ENCODE measurements at places on chromosomes 3 and 15.

DNA sequence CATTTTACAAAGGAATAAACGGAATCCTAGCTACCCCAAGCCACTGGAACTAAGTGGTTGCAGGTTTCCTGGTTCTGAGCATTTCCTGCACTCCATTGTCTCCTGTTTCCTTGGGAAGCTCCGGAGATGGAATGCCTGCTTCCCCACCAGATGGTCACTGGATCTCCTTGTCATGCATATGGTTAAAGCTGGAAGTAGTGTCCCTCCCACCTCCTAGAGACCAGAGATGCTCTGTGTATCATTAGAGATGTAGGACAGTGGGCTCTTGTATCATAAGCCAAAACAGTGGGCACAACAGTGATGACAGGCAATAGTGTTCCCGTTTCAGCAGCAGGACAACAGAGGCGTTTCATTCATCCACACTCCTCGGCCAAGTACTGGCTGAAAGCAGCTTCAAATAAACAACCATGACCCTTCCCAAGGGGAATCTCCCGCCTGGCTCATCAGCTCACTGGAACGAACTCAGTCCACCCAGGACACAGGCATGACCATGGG is 136.2 kb upstream of the EIF1B start:
- DNase-seq = no peak

GRCh38 chr3:140081887-140082286 is 146.9 kb downstream of the CLSTN2 start:
- DNase-seq = no peak

DNA sequence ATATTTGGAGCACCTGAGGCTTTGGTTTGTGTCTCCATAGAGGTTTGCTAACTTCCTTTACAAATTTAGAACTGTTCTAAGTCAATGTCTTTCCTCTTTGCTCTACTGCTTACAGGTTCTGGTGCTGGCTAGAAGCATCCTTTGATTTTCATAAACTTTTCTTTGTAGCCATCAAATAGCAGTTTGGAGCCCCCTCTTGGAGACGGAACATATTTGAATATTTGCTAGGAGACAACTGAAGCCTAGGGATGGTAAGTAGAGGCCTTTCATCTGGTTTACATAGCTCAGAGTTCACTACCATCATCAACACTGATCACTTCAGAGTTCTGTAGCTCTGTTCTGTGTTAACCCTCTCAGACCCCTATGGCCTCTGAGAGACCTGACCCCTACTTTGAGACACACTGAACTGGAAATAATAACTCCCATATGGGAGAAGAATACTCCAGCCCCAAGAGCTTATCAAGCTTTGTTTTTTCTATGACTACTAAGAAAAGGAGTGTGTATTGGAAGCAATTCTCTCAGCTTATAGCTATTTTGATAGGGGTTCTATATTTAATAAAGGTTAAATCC is 420.4 kb downstream of the EPHA3 start:
- no peak for DNase-seq

GRCh38 chr3:195889870-195890295 is 18.5 kb downstream of the TNK2 start:
- DNase-seq = no peak

GRCh38 chr15:77527164-77527778 is 105.4 kb downstream of the LINGO1 start:
- no peak for DNase-seq

DNA sequence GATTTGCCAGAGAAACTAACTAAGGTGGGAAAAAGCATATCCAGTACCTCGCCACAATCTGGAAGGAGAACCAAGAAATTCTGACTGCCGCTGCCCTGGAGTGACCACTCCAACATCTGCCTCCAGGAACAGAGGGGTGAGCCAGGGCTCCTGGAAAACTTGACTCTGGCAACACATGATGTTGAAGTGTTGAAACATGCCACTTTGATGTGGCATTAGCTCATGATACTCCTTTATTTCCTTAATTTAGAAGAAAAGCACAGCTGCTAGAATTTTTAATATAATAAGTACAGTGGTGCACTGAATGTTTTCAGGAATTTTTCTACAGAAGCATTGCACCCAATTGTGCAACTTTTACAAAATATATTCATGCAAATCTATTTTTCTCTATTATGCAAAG is 109.9 kb upstream of the BCL6 start:
- no peak for DNase-seq

DNA sequence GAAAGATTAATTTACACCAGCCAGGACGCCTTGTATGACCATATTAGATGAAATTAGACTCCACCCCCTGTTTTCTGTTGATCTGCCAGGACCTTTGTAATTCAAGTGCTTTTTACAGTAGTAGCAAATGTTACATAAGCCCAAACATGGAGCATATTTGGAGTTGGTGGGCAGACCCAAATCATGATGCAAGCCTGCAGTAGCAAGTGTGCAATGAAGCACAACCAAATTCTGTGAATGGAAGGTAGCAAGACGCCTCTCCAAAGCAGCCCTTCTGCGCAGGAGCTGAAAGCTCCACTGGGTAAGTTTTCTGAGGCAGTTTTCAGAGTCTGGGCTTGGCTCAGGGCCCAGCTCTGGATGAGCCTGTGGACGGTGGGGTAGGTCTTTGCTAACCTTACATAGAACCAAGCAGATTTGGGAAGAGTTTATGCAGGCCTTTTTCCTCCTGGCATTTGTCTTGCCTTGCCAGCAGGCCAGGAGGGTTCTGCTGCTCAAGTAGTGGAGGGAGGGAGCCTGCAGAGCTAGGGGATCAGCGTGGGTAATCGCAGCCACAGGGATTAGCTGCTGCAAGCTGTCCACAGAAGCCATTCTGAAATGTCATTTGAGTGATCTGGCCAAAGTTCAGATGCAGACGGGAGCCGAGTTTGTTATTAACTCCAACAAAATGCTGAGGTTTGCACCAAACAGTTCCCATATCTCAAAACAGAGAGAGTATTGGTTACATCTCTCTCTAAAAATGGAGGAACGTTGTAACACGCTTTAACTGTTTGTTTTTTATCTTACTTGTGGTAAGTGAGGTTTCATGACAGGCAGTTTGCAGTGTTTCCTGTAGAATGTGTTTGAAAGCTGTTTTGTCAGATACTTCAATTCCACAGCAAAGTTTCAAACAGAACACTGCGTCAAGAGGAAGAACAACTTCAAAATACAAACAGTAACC is 55.4 kb downstream of the PSMD6 start:
- DNase-seq = peak; percentile 32

DNA sequence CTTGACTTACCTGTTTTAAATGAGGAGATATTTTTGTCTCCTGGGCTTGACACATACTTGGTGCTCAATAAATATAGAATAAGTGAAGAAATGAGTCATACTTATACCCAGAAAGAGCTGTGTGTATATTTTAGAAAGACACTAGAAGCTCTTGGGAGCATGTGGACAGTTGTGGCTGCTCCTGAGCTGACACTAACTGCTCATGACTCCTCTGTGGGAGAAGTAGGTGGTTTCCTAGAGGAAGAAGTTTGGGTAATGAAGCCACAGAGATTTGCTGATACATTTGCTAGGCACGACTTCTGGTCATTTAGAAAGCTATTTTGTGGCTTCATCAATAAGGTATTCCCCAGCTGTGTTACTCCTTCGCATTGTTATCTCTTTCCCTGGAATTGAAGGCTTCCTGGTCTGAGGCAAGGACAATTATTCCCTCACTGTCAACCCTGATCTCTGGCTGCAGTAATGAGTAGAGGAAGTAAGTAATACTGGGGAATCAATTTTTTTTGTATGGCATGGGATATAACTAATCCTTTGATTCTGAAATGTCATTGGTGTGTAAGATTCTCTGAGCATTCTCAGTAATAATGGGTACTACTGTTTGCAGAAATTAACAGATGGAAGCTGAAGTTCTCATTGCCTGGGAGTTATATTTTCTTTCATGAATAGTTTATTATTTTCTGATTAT is 79.6 kb upstream of the DCBLD2 start:
- no peak for DNase-seq
